Right lobe of liver (tissue), 6 donors: ENCODE measurements at places on chromosomes 5 and 9. TPM values are rescaled to one million over a fixed set of nuclear protein-coding genes. Genes with fewer than 3 reads are reported as not detected.

UBE2QL1 gene
- 0.20 TPM for total RNA-seq

- no peaks in the 10 kb centered on the region for H3K27me3 ChIP-seq
- DNase-seq: no peak
- no peaks in the 10 kb centered on the region for H3K4me1 ChIP-seq
- H3K27ac ChIP-seq: no peak overlapping the region
- no peaks in the 10 kb centered on the region for H3K36me3 ChIP-seq
Observed at GRCh38 chr9:129023036-129023907, 4.9 kb downstream of the SH3GLB2 start.

DNA sequence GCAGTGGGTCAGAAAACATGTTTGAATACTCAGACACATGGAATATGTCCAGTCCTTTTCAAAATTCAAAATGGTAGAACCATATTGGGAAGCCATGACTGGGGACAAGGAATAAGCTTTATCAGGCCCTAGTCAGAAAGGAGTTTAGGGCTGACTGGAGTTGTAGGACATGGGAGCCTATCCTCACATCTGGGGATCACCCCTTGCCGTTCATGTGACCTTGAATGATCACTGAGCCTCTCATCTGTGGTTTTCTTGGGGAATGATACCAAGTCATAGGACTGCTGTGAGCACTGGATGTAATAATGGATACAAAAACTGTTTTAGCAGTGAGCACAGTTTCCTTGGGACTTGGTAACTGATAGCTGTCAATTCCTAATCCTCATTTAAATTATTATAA lies 84.7 kb downstream of the IQGAP2 start:
- DNase-seq: no peak
- no peaks in the 10 kb centered on the region for H3K36me3 ChIP-seq
- no peak overlapping the region for H3K27ac ChIP-seq
- no peaks in the 10 kb centered on the region for H3K27me3 ChIP-seq

- no peak overlapping the region for H3K4me3 ChIP-seq
- no peaks in the 10 kb centered on the region for H3K4me1 ChIP-seq
- no peaks in the 10 kb centered on the region for H3K27me3 ChIP-seq
- no peak for DNase-seq
- H3K27ac ChIP-seq: no peak overlapping the region
- no peaks in the 10 kb centered on the region for H3K36me3 ChIP-seq
Observed at GRCh38 chr9:89949111-89949510, 344.3 kb downstream of the GADD45G start.

- H3K27ac ChIP-seq: no peak overlapping the region
- no peaks in the 10 kb centered on the region for H3K27me3 ChIP-seq
- no peaks in the 10 kb centered on the region for H3K4me1 ChIP-seq
- DNase-seq: peak; percentile 61
- no peak overlapping the region for H3K4me3 ChIP-seq
- no peaks in the 10 kb centered on the region for H3K36me3 ChIP-seq
Observed at GRCh38 chr5:57033103-57033502, 81.2 kb upstream of the MIER3 start.

RFESD gene
- 2.2 TPM for total RNA-seq

DNA sequence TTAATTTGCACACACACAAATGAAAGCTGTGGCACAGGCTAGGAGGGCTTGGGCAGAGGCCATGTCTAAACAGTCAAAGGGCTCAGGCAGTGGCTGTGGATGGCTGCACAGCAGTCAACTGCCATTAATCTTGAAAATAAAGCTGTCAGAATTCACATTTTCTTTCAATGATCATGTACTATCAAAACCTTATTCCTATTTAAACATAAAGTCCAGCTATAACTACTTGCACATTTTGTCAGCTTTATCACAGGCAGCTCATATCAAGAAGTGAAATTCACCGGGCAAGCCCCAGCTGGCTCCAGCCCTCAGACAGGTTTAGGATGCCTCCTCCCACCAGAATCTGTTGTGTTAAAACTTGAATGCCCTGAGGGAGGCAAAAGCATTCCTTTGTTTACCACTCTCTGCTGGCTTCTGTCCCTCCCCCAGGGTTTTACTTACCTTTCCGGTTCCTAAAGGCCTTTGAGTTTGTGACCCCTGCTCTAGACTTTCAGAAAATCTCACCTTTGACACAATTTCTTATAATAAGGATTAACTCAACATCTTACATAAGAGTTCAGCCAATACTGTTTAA lies 54.9 kb upstream of the GRAMD2B start:
- H3K27me3 ChIP-seq: no peaks in the 10 kb centered on the region
- H3K4me3 ChIP-seq: no peak overlapping the region
- DNase-seq: no peak
- H3K27ac ChIP-seq: no peak overlapping the region
- H3K4me1 ChIP-seq: peaks cover 36% of the 10 kb centered on the region
- H3K36me3 ChIP-seq: no peaks in the 10 kb centered on the region

DNA sequence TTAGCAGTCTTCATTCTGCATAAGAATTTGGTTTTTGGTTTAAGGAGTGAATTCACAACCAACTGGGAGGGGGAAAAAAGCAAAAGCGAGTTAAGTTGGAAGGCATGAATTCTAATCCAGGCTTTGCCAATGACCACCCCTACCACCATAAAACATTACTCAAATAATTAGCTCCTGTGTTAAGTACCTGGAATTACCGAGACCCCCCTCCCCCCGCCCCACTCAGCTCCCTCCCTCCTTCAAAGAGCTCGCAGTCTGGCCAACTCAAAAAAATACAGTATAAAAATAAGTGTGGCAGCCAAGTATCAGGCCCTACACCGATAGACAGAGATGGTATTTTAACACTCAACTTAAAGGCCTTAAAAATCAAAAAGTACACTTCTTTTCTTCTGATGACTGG lies 492 bp downstream of the ATG12 start:
- H3K27ac ChIP-seq: peak overlapping the region; percentile 93
- peaks cover 45% of the 10 kb centered on the region for H3K4me1 ChIP-seq
- no peaks in the 10 kb centered on the region for H3K27me3 ChIP-seq
- DNase-seq: no peak
- peak overlapping the region; percentile 90 for H3K4me3 ChIP-seq

DNA sequence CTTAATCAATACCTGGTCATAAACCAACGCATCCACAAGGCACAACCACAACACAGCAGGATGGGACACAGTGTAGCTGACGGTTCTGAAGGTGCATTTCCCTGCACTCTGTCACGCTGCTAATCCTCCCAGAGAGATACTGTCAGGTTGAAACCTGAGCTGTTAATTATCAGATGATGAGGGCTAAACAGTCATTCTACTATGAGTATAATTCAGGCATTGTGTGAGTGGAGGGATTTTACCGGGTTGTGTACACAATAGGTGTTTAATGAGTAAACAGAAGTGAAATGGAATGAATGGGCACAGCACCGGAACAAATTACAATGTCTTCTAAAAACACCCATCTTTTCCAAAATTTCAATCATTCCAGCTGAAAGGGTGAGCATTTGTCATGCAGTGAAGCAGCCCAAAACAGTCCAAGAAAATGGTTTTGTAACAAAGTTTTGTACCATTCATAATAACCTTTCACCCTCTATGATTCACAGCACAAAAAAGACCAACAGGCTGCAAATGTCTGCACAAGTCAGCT lies 71.5 kb downstream of the ABCA1 start:
- no peak overlapping the region for H3K4me3 ChIP-seq
- no peaks in the 10 kb centered on the region for H3K27me3 ChIP-seq
- peaks cover 14% of the 10 kb centered on the region for H3K36me3 ChIP-seq
- no peak for DNase-seq
- H3K27ac ChIP-seq: no peak overlapping the region
- peaks cover 5% of the 10 kb centered on the region for H3K4me1 ChIP-seq

DNA sequence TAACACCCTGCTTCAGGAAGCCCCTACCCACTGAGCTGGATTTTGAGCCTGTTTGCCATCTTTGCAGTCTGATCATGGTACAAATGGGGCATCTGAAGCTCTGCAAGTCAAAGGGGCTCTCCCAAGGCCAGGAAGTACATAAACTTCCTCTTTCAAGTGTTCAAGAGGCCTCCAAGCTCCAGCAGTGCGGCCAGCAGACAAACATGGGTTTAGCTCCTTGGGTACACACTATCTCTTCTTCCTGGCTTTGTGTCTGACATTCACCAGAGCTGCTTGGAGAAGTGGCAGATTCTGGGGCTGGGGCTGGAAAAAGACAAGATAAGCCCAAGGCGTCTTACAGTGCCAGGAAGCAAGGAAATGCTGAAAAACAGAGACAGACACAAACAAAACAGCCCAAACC lies 34.1 kb downstream of the LAMC3 start:
- no peak overlapping the region for H3K27ac ChIP-seq
- H3K27me3 ChIP-seq: no peaks in the 10 kb centered on the region
- DNase-seq: no peak
- H3K36me3 ChIP-seq: no peaks in the 10 kb centered on the region
- H3K4me3 ChIP-seq: no peak overlapping the region
- no peaks in the 10 kb centered on the region for H3K4me1 ChIP-seq

GRCh38 chr5:53211799-53212198 lies 102.2 kb upstream of the MOCS2 start:
- no peaks in the 10 kb centered on the region for H3K36me3 ChIP-seq
- DNase-seq: no peak
- no peak overlapping the region for H3K27ac ChIP-seq

DNA sequence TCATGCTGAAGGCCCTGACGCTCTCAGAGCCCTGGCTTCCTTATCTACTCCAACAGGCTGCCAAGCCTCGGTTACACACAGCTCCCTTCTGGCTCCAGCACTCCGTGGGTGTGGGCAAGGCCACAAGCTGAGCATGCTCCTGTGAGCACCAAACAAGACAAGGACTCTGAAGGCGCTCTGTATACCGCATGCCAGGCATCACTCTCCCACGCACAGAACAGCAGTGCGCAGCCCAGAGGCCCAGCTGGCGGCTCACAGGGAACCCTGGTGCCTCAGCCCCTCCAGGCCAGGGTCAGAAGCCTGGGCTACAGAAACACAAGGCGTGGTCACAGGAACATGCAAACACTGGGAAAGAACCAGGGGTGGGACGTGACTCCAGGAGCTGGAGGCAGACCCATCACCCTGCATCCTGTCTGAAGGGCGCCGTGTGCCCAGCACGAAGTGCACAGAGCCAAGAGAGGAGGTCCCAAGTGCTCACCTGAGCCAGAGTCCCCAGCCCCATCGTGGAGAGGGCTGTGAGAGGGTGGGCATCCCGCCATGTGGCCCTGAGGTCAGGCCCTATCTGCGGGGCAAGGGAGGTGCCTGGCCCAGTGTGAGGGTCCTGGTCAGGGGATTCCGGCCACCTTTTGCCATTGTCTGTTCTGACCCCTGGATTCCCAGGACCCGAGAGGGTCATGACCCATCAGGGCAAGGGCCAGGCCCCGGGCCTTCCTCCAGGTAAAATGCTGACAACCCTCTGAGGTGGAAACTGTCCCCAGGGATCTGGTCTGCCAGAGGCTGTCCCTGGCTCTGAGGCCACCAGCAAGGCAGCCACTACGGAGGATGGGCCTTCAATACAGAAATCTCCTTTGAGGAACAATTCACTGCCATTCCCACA lies 54.7 kb downstream of the COL23A1 start:
- no peak overlapping the region for H3K27ac ChIP-seq
- H3K4me3 ChIP-seq: no peak overlapping the region
- H3K36me3 ChIP-seq: no peaks in the 10 kb centered on the region
- no peaks in the 10 kb centered on the region for H3K4me1 ChIP-seq
- DNase-seq: peak; percentile 44

- DNase-seq: no peak
- no peaks in the 10 kb centered on the region for H3K27me3 ChIP-seq
- H3K27ac ChIP-seq: peak overlapping the region; percentile 9
- no peaks in the 10 kb centered on the region for H3K4me1 ChIP-seq
- H3K4me3 ChIP-seq: no peak overlapping the region
Observed at GRCh38 chr9:14212697-14213420, 101.1 kb downstream of the NFIB start.

DNA sequence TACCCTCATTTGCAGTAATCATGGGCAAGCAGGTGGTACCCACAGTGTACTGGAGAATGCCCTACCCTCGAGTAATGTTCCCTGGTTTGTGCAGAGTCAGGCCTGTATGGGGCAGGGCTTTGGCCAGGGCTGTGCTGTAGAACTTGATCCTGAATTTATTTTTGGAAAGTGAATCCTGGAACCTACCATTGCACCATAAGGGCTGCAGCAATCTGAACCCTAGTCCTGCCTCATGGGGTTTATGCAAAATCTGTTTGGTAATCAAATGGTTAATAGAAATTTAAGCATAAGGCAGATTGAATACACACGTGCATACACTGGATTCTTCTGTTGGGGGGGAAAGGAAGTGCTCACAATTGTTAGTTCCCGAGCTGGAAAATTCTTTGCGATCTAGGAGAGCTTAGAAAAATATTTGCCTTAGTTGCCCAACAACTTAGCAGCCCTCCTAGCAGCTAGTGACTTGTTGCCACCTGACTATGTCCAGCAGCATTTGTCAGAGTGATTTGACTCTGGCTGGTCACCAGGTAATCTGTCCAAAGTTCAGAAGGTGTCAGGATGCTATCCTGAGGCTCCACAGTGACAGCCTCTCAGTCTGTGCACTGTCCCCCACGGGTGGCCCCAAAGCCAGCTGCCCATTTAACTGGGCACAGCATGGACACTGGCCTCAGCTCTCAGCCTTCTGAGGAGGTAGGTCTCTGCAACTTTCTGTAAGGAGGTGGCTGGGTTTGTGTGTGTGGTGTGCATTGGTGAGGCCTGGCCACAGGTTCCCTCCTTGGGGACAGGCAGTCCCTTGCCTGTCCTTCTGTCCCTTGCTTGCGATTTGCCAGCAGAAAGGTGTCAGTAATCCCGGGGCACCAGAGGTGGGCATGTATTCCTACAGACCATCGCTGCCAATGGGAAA lies 8.3 kb downstream of the MVB12B start:
- peak overlapping the region; percentile 48 for H3K4me3 ChIP-seq
- DNase-seq: peak; percentile 86
- no peaks in the 10 kb centered on the region for H3K36me3 ChIP-seq
- H3K27ac ChIP-seq: peak overlapping the region; percentile 72

DDX31 gene
- total RNA-seq: 7.1 TPM

CD74 gene
- 250 TPM for total RNA-seq

DNA sequence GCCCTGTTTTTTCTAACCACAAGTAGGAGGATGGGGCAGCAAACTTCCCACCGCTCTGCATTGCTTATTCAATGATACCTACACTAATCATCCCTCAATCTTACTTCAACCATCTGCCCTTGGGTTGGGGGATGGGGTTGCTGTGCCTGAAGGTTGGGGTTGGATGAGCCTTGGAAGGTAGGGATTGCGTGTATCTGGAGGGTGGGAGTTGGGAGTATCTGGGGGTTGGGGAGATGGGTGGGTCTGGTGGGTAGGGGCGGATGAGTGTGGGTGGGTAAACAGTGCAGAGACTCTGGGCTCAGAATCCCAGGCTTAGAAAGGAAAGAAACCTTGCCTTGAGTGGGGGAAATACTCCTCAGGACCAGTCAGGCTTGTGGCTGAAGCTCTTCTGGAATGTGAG lies 467.4 kb downstream of the DIRAS2 start:
- H3K36me3 ChIP-seq: no peaks in the 10 kb centered on the region
- DNase-seq: no peak
- no peak overlapping the region for H3K4me3 ChIP-seq
- no peaks in the 10 kb centered on the region for H3K4me1 ChIP-seq
- no peak overlapping the region for H3K27ac ChIP-seq
- H3K27me3 ChIP-seq: no peaks in the 10 kb centered on the region

DNA sequence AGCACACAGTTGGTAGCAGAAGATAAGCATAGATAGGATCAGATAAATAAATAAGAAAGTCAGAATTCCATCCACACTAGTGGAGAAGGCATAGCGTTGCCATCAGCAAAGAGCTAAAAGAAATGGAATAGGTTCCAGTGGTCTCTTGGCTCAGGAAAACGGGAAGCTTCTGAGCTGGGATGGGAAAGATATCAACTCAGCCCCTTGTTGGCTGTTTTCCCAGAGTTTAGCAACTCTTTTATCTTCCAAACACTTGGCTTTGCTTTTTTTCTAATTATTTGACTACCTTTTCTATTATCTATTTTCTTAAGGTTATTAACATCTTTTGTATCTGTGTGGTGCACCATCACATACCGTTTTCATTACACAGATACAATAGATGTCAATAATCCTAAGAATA lies 445.7 kb upstream of the TRPC7 start:
- no peak for DNase-seq
- H3K4me1 ChIP-seq: no peaks in the 10 kb centered on the region
- no peaks in the 10 kb centered on the region for H3K27me3 ChIP-seq
- no peak overlapping the region for H3K27ac ChIP-seq
- H3K4me3 ChIP-seq: no peak overlapping the region
